Fibroblast of skin of left biceps (primary cell): ENCODE measurements at places on chromosomes 7 and 10.

- DNase-seq: no peak
Observed at GRCh38 chr7:35735396-35735795, 40.5 kb upstream of the HERPUD2 start.

DNA sequence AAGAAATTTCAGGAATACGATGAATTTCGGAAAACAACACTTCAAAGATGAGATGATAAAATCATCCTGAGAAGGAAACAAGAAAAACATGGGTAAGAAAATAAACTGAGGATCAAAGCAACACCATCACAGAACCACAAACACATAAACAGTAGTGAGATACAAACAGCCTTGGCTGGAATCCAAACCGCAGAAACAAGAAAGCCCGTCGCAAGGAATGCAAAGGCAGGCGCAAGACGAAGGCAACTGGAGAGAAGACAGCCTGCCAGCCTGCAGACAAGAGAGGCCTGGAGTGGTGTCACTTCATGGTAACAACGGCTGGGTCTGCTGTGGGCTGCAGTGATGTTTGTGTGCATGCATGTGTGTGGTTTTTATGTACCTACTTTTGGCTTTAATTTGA lies 61.8 kb upstream of the DRGX start:
- no peak for DNase-seq

DNA sequence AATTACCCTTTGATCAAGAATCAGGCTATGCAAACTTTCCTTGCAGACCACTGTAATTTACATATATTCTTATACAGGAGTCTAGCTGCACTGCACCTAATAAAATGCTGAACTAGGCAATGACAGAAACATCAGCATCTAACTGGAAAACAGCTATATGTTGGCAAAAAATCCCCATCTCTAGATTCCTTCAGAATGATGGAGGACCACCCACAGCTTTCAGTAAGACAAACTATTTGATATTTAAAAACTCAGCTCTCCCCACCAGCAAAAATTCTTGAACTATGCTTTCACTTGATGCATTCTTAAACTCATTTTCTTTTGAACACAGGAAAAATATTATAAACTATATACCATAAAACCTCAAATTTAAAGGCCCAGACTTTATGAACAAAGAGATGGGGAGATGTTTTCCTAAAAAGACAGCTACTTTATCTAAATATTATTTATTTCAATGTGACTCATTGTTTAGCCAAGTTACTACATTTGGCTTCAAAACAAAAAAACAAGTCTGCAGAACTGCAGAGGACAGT lies 77.4 kb downstream of the SEMA3C start:
- no peak for DNase-seq

GRCh38 chr10:126955396-126955795 lies 50.2 kb downstream of the DOCK1 start:
- no peak for DNase-seq

DNA sequence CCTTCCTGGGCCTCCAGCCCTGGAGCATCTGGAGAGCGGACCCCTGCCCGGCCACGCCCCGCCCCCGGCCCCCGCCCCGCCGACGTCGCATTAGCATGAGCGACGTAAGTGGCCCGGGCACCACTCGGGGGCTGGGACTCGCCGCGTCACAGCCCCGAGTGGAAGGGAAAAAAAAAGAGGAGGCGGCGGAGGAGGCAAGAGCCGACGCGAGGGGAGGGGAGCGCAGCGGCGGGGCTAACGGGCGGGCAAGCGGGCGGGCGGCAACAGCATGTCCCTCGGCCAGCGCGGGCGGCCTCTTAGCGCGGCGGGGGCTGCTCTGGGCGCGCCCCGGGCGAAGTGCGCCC lies at the start of gene SLC18A3:
Gene SLC18A3 (plus strand): TSS at position 197 of the 344 bp plus-strand sequence. CDS start 431 bp downstream, outside the sequence.
- no peak for DNase-seq

GRCh38 chr7:18290223-18290622 lies 205.3 kb upstream of the HDAC9 start:
- DNase-seq: no peak

DNA sequence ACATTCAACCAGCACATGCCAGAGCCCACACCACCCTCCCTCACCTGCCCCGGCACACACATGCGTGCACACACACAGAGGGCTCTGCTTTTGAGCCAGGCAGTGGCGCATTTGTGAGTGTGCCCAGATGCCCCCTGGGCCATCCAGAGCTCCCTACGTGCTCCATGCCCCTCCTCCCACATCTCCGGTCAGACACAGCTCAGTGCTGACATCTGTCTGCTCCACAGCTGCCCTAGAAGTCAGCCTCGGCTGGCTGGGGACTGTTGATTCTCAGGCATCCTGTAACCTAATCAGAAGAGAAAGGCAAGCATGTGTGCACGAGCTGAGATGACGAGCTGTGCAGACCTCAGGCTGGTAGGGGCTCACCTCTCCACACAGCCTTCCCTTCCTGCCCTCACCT lies 135.1 kb downstream of the ZMIZ1 start:
- no peak for DNase-seq

DNA sequence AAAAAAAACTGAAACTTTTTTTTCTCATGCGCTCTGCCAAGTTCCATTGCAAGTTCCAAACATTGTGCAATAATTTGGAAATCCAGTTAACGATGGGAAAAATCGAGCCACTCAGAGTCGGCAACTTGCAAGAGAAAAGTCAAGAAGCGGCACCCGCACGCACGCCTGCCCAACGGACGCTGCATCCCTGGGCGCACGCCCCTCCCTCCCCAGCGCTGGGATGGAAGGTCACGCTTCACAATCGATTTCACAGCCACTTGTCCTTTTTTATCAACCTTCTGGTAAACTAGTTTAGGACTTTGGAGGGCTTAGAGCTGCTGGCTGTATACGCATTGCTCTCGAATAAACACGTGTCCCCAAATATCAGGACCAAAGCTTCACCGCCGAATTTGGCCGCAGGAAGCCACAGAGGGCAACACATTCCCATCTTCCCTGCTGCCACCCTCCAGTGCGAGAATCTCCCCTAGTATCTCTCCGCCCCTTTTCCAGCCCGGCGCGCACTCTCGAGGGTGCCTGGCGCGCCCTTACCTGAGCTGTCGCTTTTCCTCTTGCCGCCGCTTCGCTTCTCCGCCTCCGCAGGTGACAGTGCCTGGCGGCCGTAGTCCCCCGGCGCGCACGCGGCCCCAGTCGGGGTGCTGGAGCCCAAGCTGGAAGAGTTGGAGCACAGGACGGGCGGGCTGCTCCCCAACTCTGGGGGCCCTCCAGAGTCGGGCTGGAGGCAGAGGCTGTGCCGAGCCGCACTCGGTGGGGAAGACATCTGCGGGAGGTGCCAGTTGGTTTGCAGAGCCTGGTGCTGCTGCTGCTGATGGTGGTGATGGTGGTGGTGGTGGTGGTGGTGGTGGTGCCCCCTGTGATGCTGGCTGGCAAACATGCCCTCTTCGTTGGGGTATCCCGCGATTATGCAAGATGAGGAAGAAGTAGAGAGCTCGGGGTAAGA lies 857 bp downstream of the MEOX2 start:
- DNase-seq: peak; percentile 33

- DNase-seq: no peak
Observed at GRCh38 chr10:3774018-3774813, 10.8 kb downstream of the KLF6 start.

- no peak for DNase-seq
Observed at GRCh38 chr7:158328376-158329013, 259.1 kb downstream of the PTPRN2 start.

- DNase-seq: no peak
Observed at GRCh38 chr10:62911210-62911963, 95.2 kb upstream of the EGR2 start.

DNA sequence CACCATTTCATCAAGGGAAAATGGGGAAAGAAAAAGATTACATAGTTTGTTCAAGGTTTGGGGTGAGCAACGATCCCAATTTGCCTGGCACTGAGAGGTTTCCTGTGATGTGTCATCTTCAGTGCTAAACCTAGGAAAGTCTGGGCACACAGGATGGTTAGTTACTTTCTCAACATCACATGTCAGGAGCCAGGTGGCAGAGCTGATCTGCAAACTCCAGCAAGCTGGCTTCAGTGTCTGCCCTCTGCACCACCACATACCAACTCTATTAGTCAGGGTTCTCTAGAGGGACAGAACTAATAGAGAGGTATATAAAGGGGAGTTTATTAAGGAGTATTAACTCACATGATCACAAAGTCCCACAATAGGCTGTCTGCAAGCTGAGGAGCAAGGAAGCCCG lies 11.3 kb downstream of the ADAM12 start:
- no peak for DNase-seq

DNA sequence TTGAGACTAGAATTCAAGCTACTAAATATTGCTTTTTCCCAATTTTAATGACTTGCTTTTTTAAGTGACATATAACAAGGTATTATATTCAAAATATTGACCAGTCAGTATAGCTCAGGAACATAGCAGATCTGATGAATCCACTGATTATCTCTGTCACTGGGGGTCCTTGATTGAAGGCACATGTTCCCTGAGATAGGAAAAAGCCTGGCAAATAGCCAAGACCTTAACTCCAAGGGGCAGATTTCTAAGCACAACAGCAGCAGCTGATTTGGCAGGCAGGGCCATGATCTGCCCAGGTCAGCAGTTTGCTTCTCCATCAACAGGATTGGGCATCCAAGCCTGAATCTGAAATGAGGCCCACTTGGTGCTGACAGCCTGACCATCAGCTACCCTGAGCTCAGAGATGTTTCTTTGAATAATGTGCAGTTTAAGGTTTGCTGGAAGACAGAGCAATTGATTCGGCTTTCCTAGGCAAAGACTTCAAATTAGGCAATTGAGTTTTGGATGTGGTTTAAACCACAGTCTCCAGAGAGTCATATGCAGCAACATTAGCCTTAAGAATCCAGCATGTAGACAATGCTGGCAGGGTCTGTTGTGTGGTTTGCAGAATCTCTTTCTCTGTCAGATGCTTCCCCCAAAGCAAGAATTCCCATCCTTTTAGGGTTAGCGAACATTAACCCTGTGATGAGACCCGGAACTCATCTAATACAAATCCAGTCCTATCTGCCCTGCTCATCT lies 352.6 kb downstream of the ADRA2A start:
- no peak for DNase-seq

GRCh38 chr7:141630621-141631020 lies 71.3 kb downstream of the DENND11 start:
- DNase-seq: no peak

- DNase-seq: no peak
Observed at GRCh38 chr7:3239291-3239691, 61.8 kb upstream of the SDK1 start.

DNA sequence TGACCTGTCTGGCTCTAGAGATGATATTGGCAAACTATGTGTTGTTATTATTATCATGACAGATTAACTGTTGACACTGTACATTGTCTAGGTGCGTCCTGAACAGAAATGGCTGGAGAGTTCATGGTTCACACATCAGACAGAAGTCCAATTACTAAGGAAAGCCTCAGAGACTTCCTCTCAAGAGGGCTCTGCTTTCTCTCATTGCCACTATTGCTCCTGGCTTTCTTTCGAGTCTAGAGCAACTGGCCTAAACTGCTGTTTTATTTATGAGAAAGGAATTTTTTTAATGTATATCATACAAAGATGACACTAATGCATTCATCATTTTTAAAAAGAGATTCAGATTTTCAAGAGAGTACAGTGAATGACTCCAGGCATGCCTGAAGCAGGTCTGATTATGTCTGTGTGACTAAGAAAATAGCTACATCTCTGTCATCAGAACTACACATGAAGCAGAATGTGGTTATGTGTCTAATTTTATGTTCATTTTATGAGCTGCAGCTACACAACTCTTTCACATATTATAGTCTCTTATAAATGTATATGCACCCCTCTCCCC lies 30.4 kb downstream of the NRCAM start:
- no peak for DNase-seq

- no peak for DNase-seq
Observed at GRCh38 chr10:117545141-117546019, 2.8 kb downstream of the EMX2 start.

DNA sequence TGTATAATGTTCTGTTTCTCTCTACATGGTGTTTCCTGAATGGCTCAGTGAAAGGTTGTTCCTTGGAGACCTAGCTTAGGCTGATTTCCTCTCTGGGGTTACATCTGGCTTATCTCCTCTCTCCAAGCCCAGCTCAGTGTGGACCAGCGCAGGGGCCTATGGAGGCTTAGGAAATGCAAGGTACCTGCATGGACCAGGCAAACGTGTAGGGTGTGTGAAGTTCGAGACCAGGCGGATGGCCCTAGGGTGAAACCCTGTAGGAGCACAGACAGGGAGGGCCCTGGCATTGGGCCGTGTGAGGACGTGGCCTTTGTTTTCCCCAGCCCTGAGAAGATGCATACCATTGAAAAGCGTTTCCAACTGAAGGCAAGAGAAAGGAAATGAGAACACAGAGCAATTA lies 59.0 kb downstream of the DOCK1 start:
- no peak for DNase-seq

- DNase-seq: no peak
Observed at GRCh38 chr7:35593899-35594298, 101.0 kb downstream of the HERPUD2 start.

DNA sequence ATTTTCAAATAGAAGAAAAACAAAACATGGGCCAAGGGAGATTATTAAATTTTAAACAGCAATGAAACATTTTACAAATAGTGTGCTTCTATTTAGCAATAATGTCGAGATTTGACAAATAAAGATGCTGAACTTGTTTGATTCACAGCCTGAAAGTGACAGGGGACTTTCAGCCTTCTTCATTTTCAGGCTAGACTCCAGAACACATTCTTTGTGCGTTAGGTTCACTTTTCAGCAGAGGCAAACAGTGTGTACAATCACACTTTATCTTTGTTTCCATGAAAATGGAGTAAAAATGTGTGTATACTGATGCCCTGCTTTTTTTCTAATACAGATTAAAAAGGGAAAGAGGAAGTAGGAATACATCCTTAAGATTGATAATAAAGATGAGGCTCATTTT lies 35.6 kb downstream of the FAM171A1 start:
- DNase-seq: no peak

DNA sequence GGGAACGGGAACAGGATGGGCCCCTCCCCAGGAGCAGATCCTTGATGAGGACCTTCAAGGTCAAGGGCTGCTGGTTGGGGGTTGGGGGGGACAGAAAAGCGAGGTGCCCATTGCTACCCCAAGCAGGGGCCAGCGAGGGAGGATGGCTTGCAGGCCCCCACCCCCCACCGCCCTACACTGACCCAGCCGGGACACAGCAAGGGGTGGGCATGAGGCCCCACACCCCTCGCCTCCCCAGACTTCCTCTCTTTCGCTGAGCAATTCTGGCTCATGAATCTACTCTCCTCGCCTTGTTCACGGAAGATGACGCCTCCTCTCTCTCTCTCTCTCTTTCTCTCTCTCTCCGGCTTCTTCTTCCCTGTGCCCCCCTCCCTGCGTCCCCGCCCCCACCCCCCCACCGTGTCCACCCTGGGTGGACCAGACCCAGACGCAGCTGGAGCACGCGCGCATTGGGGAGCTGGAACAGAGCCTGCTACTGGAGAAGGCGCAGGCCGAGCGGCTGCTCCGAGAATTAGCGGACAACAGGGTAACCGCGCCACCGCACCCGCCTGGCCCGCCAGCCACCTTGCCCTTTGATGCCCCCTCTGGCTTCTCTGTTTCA lies 81.1 kb upstream of the GTF2IRD1 start:
- DNase-seq: no peak

GRCh38 chr7:55100544-55101327 lies 81.9 kb downstream of the EGFR start:
- DNase-seq: no peak

GRCh38 chr7:24715661-24716479 lies 41.4 kb downstream of the GSDME start:
- DNase-seq: no peak

- DNase-seq: no peak
Observed at GRCh38 chr10:94632954-94633353, 50.6 kb upstream of the CYP2C18 start.

- no peak for DNase-seq
Observed at GRCh38 chr10:118754229-118754555, 578 bp downstream of the CACUL1 start.
